ENCODE measurements at places on chromosomes 12 and 14.

DNA sequence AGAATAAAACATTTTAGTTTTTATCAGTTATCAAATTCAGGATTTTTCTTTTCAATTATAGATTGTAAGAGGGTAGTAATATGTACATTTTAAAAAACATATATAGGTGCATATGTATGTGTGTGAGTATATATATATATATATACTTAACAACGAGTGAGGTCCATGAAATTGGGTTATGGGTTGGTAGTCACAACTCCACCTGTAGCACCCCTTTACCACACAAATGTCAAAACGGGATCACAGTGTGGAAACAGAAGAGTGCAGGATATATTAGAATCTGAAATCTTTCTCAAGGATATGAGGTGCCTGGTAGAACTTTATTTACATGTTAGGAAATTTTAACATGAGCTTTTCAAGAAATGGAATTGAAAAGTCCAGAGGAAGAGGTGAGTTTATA is 31.3 kb downstream of the MIA2 start:
- DNase-seq, result peak; percentile 51

DNA sequence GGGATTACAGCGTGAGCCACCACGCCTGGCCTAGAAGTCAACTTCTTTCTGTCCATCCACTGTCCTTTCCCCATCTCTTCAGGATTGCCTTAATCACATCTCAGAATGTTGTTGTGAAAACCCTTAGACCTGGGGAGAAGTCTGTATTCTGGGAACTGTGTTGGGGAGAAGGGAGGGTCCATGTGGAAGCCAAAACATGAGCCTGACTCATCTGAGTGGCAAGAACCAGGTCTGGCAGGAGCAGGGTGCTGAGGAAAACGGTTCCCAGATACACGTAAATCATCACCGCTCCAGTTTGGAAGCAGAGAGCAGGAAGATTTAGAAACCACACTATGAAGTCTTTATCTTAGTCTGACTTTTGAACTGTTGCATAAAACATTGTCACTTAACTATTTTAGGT is 245.6 kb upstream of the RGS6 start:
- DNase-seq, result peak; percentile 76

- DNase-seq, result no peak
These were observed at the start of gene TAS2R20 for GRCh38 chr12:10998204-10998603. Gene TAS2R20, minus strand, starts transcription at chr12:10998304. Its CDS starts 429 bp downstream, at chr12:10997875.

- no peak for DNase-seq
These were observed at the start of gene ANKRD33 for GRCh38 chr12:51887476-51888315. Gene ANKRD33, plus strand, starts transcription at chr12:51888103. Its CDS starts 84 bp downstream, at chr12:51888187.

GRCh38 chr14:59274991-59275391 is 86.5 kb downstream of the DAAM1 start:
- DNase-seq, result no peak

- no peak for DNase-seq
These were observed 8.9 kb upstream of the EEA1 start for GRCh38 chr12:92938018-92938417.
